ENCODE measurements at places on chromosomes 2 and 18.

DNA sequence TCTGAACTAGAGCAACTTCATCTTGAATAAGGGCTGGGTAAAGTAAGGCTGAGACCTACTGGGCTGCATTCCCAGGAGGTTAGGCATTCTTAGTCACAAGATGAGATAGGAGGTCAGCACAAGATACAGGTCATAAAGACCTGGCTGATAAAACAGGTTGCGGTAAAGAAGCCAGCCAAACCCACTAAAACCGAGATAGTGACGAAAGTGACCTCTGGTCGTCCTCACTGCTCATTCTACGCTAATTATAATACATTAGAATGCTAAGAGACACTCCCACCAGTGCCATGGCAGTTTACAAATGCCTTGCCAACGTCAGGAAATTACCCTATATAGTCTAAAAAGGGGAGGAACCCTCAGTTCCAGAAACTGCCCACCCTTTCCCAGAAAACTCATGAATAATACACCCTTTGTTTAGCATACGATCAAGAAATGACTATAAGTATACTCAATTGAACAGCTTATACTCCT is 109.1 kb downstream of the FIGN start:
- no peak for DNase-seq

DNA sequence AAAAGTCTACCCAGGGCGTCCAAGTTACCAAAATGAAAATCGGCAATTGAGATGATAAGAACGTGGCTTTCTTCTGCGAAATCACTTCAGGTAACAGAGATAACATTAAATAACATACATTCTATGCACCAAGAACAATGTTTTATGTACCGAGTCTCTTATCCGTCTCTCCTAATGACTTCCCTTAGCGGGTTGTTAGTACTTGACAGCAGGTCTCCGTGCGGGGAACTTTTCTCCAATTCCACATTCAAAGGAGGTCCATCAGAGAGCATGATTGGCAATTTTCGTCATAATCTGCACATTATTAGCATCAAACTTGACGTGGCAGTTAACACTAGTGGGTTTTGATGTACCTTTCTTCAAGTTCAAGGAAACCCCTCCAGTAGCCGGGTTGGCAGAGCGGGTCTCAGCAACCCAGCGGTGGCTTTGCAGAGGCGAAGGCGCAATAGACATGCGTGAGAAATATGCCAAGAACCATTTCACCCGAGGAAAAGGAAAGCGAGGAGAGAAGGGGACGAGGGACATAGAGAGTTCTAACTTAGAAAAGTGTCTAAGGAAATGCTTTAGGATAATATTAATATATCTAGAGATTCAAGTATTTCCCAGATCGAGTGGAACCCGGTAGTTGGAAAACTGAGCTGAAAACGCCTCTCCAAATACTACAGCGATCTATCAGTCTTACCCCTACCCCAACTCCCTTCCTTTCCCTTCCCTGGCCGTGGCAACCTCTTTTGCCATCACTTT is 5.0 kb downstream of the EVX2 start:
- no peak for DNase-seq

- DNase-seq, result no peak
These were observed 63.6 kb downstream of the TRABD2A start for GRCh38 chr2:84817239-84817655.

- no peak for DNase-seq
These were observed 80.8 kb upstream of the LPIN2 start for GRCh38 chr18:3093624-3094337.

DNA sequence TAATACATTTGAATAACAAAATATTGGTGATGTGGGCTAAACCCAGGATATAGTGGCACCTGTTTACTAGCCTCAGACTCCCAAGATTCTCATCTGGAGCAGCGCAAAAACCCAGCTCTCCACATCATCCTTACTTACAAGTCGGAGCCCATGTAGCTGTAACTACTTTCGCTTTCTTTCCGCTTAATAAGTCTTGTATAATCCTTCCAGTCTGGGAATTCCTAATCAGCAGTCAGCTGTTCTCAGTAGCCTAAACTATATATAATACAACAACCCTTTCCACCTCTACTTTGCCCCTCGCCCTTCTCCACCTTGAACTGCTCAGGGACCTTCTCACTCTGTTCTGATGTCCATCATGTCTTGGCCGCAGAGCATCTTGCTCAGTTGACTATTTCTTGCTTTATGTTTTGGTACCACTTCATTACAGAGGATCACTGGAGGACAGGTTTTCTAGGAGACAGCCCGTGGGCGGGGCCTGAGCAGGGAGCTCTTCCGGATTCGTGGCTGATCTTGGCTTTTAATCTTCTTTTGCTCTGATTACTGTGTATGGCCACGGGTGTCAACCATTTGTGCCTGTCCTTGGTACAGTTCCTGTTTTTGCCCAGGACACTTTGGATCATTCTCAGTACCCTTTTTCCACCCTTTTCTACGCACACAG is 119.9 kb upstream of the SERTAD2 start:
- no peak for DNase-seq

DNA sequence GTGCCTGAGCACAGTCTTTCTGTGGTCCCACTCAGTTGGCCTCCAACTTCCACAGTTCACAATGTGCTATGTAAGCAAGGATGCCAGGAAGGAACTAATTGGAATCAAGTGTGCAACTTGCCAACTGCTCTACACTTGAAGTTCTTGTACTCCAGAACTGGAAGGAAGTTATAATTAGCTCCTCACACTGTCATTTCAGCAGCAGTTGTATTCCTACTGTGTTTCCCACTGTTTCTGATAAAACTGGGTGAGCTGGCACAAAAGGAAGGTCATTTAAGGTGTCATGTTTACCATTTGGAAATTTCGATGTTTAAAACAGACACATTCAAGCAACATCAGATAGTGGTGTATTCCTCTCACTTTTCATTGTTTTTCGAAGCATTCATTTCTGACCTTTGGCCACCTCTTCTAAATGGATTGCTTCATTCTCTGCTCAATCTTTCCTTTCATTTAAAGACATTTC is 84.2 kb downstream of the ANTXR1 start:
- DNase-seq, result no peak

- DNase-seq, result no peak
These were observed 59.0 kb upstream of the DNMT3A start for GRCh38 chr2:25400576-25401216.

GRCh38 chr2:13260402-13260801 is 543.7 kb downstream of the TRIB2 start:
- DNase-seq, result no peak

GRCh38 chr2:18413676-18414396 is 146.6 kb downstream of the RDH14 start:
- DNase-seq, result no peak

DNA sequence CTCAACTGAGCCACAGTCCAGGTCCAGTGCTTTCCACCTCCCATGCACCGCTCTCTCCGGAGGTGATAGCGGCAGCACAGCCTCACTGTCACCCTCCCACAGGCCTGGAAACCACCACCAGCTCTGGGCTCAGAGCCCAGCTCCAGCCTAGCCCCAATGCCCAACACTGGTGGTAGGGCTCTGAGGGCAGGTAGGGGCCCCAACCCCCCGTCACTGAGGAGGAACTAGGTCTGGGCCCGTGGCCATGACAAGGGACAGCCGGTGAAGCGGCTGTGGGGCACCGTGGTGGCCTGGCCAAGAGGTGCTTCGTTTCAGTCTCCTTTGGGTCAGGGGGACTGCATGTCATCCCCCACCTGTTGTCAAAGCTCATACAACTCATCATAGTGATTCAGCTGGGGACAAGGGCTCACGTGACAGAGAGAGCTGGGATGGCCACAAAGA is 5.5 kb upstream of the TMEM214 start:
- DNase-seq, result no peak

DNA sequence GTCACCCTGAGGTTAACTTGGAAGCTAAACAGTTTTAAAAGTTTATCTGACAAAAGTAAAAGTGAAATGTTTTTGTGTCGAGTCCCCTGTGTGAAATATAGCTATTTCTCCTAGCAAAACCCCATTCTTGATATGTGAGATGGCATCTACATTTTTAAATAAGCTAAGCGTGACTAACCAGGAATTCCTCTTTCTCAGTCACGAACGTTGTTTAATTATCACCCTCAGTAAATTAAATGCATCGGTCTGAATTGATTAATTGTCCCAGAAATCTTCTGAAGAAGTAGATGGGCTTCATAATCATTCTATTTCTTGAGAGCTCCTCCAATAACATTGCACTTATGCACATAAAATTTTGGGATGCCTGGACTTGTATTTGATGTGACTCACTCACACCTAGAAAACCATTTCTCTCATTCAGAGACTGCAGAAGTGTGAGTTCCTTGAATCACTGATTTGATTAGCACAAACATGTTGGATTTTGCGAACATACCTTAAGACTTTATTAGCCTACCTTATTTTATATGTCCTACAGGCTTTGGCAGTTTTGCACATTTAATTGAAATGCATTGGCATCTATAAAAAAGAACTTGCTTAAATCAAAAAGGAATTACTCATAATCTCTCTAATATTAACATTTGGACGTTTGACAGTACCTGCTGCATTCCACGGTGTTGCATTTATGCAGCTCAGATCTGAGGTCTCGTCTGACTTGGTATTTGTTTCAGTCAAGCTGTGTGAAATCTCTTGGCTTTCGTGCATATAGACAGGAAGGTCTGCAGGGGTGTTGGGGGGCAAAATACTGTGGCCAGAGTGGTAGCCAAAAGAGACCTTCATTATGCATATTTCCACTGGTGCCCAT is 475.2 kb downstream of the EPHA4 start:
- DNase-seq, result no peak

DNA sequence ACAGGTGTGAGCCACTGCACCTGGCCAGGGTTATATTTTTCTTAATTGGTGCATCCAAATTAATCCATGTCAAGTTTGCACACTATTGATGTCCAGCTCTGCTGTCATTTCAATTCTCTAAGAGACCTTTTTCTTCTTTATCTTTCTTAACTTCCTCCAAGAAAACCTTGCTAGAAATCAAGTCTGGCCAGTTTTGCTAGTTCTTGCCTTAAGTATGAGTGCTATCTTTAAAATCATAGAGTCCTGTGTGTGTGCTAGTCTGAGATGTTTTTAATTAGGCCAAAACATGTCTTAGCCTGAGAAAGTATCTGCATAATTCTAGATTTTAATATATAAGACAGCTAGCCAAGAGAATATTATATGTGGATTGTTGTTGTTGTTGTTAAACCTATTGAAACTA is 56.2 kb upstream of the SLC39A10 start:
- no peak for DNase-seq

GRCh38 chr18:36688020-36688965 is 140.5 kb downstream of the TPGS2 start:
- peak; percentile 7 for DNase-seq

GRCh38 chr2:23526114-23526513 is 141.1 kb downstream of the KLHL29 start:
- no peak for DNase-seq

DNA sequence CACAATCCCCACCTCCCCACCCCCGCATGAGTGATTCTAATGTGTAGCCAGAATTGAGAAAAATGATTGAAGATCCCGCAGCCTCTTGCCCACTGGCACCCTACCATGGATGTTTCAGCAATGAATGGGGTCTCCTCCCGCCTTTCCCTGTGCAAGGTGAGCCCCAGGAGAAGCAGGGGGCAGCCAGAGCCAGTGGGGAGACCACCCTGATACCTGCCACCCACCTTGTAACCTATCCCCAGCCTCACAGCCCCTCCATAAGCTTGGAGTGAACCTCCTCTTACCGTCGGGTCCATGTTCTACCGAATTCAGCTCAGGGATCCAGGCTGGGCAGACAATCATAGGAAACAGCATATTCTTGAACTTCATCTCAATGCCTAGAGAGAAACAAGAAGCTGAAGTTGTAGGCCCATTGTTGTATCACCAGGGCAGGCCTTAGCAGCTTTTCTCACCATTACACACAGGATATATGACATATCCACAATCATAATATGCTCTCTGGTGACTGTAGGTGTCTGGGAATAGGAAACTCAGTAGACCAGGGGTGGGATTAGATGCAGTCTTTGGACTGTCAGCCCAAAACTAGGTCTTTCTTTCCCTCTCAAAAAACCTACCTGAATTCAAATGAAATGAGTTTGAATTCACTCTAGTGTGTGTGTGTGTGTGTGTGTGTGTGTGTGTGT is 30.9 kb downstream of the XDH start:
- no peak for DNase-seq

GRCh38 chr2:102366406-102367112 is 11.0 kb downstream of the IL18R1 start:
- no peak for DNase-seq

GRCh38 chr2:191728750-191729624 is 51.1 kb downstream of the NABP1 start:
- DNase-seq, result no peak

GRCh38 chr2:11813951-11814350 is 67.5 kb downstream of the LPIN1 start:
- no peak for DNase-seq

DNA sequence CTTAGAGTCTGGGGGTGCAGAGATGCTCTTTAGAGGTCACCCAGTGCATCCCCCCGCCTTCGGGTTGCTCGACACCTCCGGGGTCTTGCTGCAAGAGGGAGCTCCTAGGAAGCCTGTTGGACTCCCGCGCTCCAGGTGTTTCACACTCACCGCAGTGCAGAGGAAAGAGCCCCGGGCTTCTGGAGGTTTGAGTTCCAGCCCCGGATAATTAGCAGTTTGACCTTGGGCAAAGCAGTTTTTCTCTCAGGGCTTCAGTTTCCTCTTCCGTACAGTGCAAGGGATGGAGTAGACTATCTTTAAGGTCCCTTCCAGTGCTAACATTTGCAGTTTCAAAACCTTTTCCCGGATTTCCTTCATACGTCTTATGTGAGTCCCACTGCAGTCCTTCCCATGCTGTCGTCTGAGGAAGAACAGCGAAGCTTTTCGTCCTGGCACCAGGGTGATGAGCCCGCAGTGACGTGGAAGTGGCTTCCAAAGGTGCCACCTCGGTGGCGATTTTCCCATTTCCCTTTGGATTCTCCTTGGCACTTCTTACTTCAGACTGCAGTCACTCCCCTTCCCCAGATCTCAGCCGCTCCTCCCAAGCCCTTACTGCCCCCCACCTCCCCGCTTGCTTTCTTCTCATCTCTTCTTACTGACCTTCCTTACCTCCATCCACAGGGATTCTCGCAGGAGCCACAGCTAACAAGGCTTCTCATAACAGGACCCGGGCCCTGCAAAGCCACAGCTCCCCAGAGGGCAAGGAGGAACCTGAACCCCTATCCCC is 585 bp downstream of the PNKD start:
- no peak for DNase-seq

GRCh38 chr2:42844901-42845821 is 52.8 kb upstream of the HAAO start:
- DNase-seq, result no peak

DNA sequence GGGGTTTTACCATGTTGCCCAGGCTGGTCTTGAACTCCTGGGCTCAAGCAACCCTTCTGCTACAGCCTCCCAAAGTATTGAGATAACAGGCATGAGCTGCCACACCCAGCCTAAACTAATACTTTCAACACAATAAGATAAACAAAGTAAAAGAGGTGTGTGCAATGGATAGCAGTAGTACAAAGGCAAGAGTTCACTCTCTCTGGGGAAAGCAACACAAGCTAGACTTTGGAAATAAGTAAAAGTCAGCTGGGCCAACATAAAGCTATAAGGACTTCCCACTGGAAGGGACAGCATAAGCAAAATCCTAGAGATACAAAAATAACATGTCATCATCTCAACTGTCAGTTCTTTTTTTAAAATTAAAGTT is 5.2 kb upstream of the NOSTRIN start:
- no peak for DNase-seq

GRCh38 chr2:34831096-34831495 is 1232.0 kb upstream of the FAM98A start:
- no peak for DNase-seq
